ENCODE measurements at places on chromosomes 7 and 10.

- no peak for DNase-seq
Measured at GRCh38 chr7:112152186-112152585, 54.0 kb downstream of the DOCK4 start.

GRCh38 chr10:81696609-81697388 lies 178.2 kb upstream of the NRG3 start:
- no peak for DNase-seq

GRCh38 chr10:63478564-63478963 lies 12.8 kb upstream of the JMJD1C start:
- no peak for DNase-seq

- no peak for DNase-seq
Measured at GRCh38 chr10:10629512-10629911, 388.2 kb upstream of the CELF2 start.
